ENCODE measurements at places on chromosomes 11 and 22.
A peak's percentile ranks its signal among the peaks of the same experiment; 100 is the strongest.

GRCh38 chr22:26679003-26679629, 21.7 kb downstream of the MIAT start:
- peak; percentile 62 for DNase-seq

GRCh38 chr11:70888061-70888460, 364.3 kb downstream of the SHANK2 start:
- no peak for DNase-seq

DNA sequence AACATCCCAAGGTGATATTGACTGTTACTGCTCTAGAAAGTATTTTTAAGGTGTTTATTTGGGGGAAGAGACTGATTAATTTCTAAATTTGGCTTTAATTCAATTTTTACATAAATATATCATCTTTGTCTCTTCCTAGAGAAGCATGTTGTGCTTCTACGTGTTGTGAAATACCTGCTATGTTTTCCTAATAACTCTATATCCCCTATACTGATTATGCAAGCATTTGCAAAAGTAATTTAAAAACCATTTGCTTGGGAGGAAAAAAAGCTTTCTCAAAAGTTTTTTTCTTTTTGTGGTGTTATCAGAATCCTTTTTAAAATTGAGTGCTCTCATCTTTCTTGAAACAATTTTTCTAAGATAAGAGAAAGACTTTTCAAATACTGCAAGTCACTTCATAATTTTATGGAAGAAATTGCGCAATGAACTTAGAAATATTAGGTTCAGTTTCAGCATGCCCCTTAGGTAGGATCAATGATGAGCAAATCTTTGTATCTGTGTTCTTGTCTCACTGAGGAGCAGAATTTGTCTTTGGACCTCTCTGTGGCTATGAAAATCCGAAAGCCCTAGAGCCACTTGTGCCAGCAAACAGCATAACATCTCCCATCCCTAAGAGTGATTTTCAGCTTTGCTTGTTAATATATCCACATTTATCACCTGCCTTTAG, 7.4 kb upstream of the BLID start:
- no peak for DNase-seq

DNA sequence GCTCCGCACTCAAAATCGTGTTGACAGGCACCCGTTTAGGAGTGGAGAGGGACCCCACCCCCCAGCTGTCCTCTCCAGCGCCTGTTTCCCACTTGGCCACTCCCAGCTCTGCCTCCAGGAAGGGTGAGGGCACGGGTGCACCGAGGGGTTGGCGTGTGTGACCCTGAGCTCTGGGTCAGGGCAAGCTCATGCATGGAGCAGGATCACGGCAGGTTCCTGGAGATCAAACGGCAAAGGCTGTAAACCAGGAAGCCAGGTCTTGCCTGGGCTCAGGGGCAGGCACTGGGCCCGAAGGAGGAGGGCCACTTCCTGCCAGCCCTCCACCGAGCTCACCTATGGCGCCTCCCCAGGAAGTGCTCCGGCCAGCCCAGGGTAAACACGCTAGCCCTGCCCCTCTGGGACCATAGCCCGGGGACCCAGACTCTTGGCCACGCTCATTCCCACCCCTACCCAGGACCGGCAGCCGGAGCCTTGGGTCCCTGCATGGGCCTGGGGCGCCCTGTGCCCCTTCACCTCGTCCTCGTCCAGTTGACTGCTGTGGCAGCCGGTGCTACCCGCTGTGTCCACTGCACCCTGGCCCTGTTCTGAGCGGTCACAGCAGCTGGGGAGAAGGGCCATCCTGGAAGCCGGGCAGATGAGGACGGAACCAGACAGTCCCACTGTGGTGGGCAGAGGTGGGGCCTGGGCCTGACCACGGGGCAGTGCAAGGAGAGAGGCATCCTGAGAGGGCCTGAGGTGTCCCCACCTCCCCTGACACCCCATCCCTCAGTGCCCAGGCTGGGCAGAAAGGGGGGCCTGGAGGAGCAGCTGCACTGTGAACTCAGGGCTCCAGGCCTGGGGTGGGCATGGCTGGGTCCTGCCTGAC, 1.0 kb upstream of the EPS8L2 start:
- DNase-seq: no peak

DNA sequence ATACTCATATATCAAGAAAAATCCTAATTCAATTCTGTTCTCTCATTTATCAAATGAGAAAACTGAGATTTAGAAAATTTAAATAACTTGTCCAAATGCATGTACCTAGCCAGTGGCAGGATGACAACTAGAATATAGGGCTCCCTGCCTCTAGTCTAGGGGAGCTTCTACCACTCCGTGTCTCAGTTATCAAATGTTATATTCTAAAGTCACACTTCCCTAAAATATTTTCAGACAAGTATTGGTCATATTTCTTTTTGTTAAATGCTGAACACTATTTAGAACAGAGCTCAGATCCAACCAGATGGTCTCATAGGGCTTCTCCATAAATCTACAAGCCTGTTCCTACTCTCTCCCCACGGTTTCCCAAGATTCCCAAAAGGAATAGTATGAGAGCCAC, 26.3 kb downstream of the KCNJ1 start:
- DNase-seq: no peak

All from GM04504 (cell line).